ENCODE measurements at places on chromosomes 16 and 17. TPM values are rescaled to one million over a fixed set of nuclear protein-coding genes. Genes with fewer than 3 reads are reported as not detected.

EIF4A3 gene
- total RNA-seq: 30.1 TPM

CDT1 gene
- 0.25 TPM for total RNA-seq

PRSS22 gene
- not detected for total RNA-seq

SYT17 gene
- 0.52 TPM for total RNA-seq

MPP2 gene
- 0.81 TPM for total RNA-seq

LRRC37A gene
- total RNA-seq: 0.84 TPM

SPATA2L gene
- 1.2 TPM for total RNA-seq

KRT31 gene
- total RNA-seq: 4.6 TPM

ZNF319 gene
- 5.3 TPM for total RNA-seq

ABCC11 gene
- not detected for total RNA-seq

OR4D1 gene
- not detected for total RNA-seq

C1QTNF8 gene
- not detected for total RNA-seq

MYH8 gene
- total RNA-seq: 0.32 TPM

DNA sequence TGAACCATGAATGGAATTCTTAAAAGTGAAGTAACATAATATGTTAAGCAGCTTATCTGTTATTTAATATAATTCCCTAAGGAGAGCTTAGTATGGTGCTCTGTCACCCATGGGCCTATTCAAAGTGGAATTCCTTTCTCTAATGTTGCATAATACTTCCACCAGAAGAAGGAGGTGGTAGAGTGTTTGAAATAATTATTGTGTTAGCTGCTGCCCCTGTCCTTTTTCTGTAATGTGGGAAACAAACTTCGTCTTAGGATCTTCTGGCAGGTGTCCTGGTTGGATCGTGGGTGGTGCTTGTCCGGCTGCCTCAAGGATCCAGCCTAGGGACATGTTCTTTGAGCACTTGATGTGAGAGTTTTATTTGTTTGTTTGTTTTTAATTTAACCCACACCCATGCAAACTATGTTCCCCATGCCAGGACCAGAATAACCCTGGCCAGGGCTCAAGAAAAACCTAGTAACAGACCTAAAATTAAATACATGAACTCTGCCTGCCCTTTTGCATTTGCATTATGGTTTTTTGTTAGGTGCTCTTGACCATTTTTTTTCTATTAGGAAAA lies 46.1 kb downstream of the ZNRF1 start:
- peak; percentile 25 for DNase-seq

- no peak for DNase-seq
Observed at GRCh38 chr17:77416105-77416713, 275.4 kb downstream of the SEC14L1 start.

DNA sequence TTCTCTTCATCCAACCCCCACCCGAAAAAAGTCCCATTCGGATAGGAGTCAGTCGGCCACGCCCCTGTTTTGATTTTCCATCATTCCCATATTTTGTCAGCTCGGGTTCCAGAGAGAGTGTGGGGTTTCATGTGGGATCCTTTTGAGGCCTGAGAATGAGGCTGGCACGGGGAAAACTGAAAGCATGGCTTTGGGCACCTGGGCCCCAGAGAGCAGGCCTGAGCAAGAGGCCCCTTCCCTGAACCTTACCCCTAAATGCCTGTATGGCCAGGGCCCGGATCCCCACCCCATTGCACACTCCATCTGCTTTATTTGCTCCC lies 4.6 kb upstream of the HOXB4 start:
- no peak for DNase-seq

DNA sequence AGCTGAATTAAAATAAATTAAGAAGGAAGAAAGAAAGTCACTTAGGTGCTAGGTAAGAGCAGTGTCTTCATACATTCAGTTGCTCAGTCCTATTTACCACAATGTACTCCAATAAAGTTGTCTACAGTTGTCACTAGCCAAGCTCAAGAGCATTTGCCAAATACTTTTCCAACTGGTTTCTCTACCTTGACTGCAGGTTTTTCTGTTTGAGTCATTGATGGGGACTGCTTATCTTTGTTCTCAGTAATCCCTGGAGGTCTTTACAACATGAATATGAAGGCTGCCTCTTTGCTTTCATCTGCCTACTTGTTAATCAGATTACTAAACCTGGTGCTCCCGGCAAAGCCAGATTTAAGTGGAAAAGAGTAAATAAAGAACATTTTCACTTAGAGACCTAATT lies 64.6 kb upstream of the CLEC18B start:
- no peak for DNase-seq

- no peak for DNase-seq
Observed at GRCh38 chr16:73735018-73735417, 561.6 kb upstream of the PSMD7 start.

DNA sequence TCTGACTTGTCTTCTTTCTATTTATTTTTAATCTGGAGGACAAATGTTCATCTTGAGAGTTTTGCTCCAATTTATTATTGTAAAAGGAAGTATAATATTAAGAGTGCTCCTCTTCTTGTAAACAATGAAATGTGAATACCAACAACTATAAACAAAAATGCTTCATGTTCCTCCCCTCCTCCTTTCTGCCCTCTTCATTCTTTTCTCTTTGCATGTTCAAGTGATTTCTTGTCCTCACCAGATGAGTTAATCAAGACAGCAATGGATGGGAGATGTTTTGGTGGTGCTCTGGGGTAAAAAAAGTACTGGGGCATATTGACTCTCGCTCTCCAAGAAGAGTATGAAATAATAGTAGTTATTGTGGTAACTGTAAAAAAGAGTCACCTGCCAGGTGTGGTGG lies 24.3 kb downstream of the ITGB3 start:
- no peak for DNase-seq

GRCh38 chr17:77840513-77841165 lies 117.9 kb upstream of the TNRC6C start:
- DNase-seq: no peak

DNA sequence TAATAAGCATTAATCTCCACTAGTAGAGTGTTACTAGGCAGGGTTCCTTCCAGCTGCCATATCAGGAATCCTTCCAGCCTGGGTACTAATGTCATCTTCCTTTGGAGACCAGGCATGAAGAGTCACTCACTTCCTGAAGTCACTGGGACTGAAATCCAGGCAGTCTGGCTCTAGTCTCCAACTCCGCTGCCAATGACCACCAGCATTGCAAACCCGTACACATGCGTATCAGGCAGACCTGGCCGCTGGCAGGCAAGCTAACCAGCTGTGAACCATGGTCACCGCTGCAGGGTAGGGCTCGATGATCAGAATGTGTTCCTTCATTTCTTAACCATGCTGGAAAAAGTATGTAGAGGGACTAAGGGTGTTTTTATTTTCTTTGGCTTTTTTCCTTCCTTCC lies 255.5 kb downstream of the CDH13 start:
- no peak for DNase-seq

GRCh38 chr17:17201907-17202306 lies 4.2 kb downstream of the PLD6 start:
- DNase-seq: no peak

DNA sequence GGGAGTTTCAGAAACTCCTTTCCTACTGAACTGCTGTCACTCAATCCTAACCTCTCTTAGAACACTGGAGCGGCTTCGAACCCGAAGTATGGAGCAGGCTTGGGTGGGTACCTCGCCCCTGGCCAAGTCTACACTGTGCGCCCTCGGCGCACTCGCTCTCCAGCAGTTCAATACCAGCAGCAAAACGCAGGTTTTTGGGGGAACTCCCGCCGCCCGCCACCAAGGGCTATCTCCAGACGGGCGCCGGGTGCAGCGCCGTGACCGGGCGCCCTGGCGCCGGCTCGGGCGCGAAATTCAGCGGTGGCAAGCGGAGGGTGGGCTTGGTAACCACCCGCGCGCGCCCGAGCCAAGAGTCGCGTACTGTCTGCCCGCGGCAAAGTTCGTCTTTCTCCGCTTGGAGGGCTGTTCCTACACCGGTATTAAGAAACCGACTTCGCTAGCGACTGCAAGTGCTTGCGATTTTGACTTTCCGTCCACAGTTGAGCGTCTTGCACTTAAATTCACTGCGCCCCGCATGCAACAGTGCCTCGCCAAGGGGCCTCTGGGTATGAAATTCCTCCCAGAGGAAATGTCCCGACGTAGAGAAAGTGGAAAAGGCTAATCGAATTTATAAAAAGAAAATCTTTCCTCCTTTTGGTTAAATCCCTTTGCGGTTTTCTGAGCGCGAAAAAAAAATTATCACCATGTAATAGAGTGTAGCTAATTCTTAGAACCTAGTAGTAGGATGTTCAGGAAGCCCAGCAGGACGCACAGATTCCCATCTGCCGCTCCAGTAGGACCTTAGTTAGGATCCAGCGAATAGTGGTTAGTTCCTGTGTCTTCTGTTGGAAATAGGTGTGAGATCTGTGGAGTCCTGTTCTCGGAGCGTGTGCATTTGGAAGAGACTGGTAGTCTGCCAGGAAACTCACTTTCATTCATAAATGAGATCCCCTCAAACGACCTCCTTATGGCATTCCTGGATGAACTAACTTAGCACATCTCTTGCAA lies 5.0 kb upstream of the SALL1 start:
- DNase-seq: no peak

DNA sequence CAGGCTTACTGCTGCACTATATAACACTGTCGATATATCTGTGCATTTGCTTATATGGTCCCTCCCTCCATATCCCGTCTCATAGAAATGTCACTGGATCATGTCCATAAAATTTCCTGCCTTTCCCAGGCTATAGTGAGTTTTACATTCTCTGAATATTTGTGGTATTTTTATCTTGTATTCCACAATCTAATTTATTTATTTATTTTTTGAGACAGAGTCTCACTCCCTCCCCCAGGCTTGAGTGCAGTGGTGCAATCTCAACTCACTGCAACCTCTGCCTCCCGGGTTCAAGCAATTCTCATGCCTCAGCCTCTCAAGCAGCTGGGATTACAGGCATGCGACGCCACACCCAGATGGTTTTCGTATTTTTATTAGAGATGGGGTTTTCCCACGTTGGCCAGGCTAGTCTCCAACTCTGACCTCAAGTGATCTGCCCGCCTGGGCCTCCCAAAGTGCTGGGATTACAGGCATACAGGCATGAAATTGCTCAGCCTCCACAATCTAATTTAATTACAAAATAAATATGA lies 12.9 kb downstream of the TRIM37 start:
- DNase-seq: peak; percentile 64

GRCh38 chr16:79988089-79988488 lies 387.6 kb upstream of the MAF start:
- DNase-seq: no peak

GRCh38 chr16:1453316-1453715 lies 9.0 kb upstream of the CCDC154 start:
- no peak for DNase-seq

GRCh38 chr16:19167710-19168370 lies at the start of gene SYT17:
Gene SYT17, plus strand, starts transcription at chr16:19168240. Its CDS starts 407 bp downstream, at chr16:19168647.
- peak; percentile 74 for DNase-seq

GRCh38 chr16:85824161-85825135 lies 25.0 kb downstream of the COX4I1 start:
- DNase-seq: no peak

- no peak for DNase-seq
Observed at GRCh38 chr16:19876501-19877059, 8.1 kb downstream of the GPRC5B start.

DNA sequence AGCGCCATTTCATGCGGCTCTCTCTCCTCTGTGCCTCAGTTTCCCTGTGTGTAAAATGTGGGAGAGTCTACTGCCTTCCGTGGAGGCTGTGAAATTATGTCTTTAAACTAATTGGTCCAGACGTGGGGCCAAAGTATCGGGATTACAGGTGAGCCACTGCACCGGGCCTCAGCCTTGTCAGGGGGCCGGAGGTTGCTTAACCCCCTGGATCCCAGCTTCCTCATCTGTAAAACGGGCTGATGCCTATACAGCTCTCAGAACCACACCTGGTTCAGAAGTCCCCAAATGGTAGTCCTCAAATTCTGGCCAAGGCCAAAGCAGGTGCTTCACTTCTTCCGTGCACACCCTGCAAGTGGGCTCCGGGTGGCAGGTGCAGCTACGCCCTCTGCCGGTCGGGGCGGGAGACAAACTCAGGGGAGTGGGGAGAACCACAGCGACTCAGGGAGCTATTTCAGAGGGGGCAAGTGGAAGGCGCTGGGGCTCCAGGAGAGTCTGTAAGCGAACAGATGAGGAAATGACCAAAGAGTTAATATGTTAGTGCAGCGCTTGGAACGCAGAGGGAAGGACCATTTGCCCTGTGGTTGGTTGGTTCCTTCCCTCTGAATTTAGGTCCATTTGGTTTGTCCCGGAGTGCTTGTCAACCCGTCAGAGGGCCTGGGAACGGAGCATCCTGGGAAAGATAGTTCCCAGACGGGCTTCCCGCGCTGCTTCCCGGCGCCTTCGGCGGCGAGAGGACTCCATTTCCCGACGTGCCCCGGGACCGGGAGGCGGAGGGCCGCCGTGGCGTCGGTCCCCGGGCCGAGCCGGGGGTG lies at the start of gene MGRN1:
MGRN1 (plus strand) TSS at position 812 of the 812 bp plus-strand sequence. CDS start 135 bp downstream, outside the sequence.
- peak; percentile 94 for DNase-seq

- DNase-seq: no peak
Observed at GRCh38 chr16:84950906-84951305, 60.4 kb downstream of the ZDHHC7 start.

DNA sequence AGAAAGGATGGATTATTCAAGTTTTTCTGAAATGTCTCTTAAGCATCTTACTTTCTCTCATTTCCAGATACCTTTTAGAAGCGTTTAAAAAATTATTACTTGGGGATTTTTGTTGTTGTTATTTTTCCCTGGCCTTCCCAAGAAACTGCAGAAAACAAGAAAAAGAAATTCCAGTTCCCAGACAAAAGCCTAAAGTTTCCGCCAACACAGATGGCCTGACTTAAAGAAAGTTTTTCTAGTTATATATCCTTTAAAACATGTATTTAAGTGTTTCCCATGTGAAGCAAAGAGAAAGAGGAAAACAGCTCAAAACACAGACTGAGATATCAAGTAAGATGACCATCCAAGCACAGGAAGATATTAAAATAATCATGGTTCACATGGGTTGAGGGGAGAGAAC lies 401.7 kb upstream of the MAF start:
- no peak for DNase-seq

GRCh38 chr17:29546085-29546484 lies 20.8 kb downstream of the ABHD15 start:
- DNase-seq: no peak

- no peak for DNase-seq
Observed at GRCh38 chr17:4586043-4586442, 1.7 kb downstream of the SMTNL2 start.

DNA sequence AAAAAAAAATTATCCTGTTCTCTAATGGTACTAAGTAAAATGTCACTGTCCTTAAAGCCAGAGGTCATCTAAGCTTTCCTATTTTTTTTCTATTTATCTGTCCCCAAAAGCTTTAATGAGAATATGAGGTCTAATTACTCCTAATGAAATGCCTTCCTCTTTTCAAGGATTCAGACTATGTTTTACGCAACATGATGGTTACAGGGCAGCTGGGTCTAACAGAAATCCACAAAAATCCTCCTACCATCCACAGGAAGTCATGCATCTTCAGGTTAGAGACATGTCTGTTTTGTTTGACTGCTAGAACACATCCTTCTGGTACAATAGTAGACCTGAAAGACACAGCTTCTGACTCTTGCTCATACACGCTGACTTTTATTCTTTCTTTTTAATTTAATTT lies 29.7 kb upstream of the NSRP1 start:
- DNase-seq: no peak

DNA sequence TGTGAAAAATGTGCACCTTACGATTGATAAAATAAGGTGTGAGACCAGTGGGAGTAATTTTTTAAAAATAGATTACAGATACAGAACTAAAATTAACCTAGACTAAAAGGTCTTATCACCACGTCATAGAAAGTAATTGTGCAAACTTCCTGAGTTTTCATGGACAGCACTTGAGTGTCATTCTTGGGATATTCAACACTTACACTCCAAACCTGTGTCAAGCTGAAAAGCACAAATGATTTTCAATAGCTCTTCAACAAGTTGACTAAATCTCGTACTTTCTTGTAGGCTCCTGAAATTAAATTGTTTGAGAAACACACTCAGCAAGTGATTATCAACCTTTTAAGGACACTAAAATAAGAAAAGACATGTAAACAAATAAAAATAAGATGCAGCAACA lies 20.5 kb downstream of the BRCA1 start:
- DNase-seq: no peak

All from psoas muscle (tissue), 8 donors.